ENCODE measurements at places on chromosomes 11 and 22. TPM values are rescaled to one million over a fixed set of nuclear protein-coding genes. Genes with fewer than 3 reads are reported as not detected.

Gene C11orf97
- total RNA-seq: not detected

Gene BRSK2
- total RNA-seq: 7.7 TPM

Gene OR8A1
- total RNA-seq: not detected

Gene CDON
- total RNA-seq: 2.0 TPM

Gene WNT11
- 1.3 TPM for total RNA-seq

Gene STARD10
- 22.3 TPM for total RNA-seq

Gene EMID1
- 0.38 TPM for total RNA-seq

Gene MED15
- total RNA-seq: 54.7 TPM

Gene LGR4
- total RNA-seq: 35.9 TPM

Gene CENPM
- 40.3 TPM for total RNA-seq

Gene RASL10A
- total RNA-seq: 0.32 TPM

Gene RBMXL2
- total RNA-seq: not detected

Gene GLYATL1B
- not detected for total RNA-seq

Gene FAM83F
- total RNA-seq: not detected

Gene MS4A5
- not detected for total RNA-seq

Gene PLA2G3
- not detected for total RNA-seq

Gene PANX3
- total RNA-seq: not detected

Gene OR51E2
- total RNA-seq: 0.14 TPM

Gene FBXO3
- total RNA-seq: 27.4 TPM

Gene OR52J3
- not detected for total RNA-seq

Gene C11orf16
- not detected for total RNA-seq

Gene CARD16
- total RNA-seq: not detected

Gene MMP26
- total RNA-seq: not detected

Gene BIK
- 1.0 TPM for total RNA-seq

Gene OR5B21
- not detected for total RNA-seq

Gene APLNR
- not detected for total RNA-seq

Gene OR52I1
- total RNA-seq: not detected

Gene SYCE3
- total RNA-seq: 0.46 TPM

Gene OR6A2
- total RNA-seq: not detected

Gene PACSIN3
- 30.0 TPM for total RNA-seq

Gene NTM
- not detected for total RNA-seq

Gene RCOR2
- total RNA-seq: 0.55 TPM

Gene CADM1
- 23.2 TPM for total RNA-seq

Gene SOX10
- not detected for total RNA-seq

Gene TTC9C
- total RNA-seq: 35.4 TPM

Gene USH1C
- 0.85 TPM for total RNA-seq

Gene OR51B6
- total RNA-seq: not detected

Gene OR2AG2
- 0.01 TPM for total RNA-seq

Gene LIF
- 46.4 TPM for total RNA-seq

Gene MYO18B
- total RNA-seq: not detected

Gene SCARF2
- 0.89 TPM for total RNA-seq

Gene HYOU1
- total RNA-seq: 57.6 TPM

Gene MRGPRX4
- not detected for total RNA-seq

Gene SLC17A6
- total RNA-seq: not detected

Gene HMOX1
- total RNA-seq: 718 TPM

Gene PNPLA5
- not detected for total RNA-seq

Gene ADAMTS15
- total RNA-seq: 8.3 TPM

Gene C11orf86
- total RNA-seq: 57.8 TPM

Gene TIMP3
- total RNA-seq: 1.4 TPM

Gene APOBEC3B
- total RNA-seq: 31.5 TPM

Gene CRYBB3
- not detected for total RNA-seq

Gene TEAD1
- total RNA-seq: 57.2 TPM
